ENCODE measurements at places on chromosomes 12 and 14.

DNA sequence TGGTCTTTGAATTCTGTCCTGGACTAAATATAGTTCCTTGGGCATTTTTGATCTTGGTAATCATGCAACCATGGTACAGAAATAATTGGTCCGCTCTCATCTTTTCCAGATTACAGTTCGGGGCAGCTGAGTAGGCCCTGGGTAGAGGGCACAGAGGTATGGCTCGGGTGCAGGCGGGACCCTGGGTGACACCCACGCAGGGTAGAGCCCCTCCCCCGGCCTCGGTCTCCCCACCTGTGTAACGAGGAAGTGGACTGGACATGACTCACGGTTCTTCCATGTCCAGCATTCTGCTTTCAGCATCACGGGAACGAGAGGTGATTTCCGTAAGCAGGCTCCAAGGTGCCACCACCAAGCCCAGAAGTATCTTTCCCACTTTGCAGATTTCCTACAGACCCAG is 91.0 kb upstream of the DIO3 start:
- DNase-seq = no peak

DNA sequence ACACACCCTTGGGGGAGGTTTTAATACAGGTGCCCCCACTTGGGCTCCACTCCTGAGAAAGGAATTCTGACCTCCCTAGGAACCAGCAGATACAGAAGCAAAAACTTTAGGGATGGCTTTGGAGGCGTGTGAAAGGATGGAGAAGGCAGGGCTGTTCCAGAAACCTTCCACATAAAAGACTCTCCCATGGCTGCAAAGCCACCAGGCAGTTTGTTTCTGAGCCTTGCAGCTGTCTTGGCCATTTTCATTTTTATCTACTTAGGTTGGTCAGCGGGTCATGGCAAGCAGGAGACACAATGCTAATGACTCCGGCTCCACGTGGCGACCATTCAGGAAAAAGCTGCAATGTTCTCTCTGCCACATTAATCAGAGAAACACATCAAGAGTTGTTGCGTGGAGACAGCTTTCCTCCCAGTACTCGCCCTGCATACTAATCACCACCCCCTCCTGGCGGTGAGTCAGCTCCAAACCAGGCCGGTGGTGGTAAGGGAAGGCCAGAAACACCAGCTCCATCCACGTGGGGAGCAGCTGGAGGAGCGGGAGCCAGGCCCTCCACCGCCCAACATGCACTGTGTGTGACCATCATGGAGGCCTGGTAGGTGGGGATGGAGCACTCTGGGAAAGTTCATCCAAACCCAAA is 30.9 kb upstream of the IRF2BPL start:
- no peak for DNase-seq

DNA sequence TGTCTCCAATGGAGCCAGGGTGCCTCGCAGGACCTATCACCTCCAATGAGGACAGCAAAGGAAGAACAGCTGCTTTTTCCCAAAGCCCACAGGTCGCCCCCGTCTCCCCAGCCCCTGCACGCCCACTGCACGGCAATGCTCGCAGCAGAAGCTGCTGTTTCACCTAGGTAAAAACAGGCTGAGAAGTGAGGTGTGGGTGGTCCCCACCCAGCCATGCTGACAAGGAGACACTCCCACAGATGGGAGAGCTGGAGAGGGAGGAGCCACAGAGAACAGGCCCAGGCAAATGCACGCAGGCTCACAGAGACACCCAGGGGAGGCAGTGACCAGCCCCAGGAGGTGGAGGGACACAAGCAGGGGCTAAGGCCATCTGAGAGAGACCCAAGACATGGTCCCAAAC is 10.4 kb downstream of the CFAP73 start:
- DNase-seq = no peak

- peak; percentile 92 for DNase-seq
These were observed 73.8 kb downstream of the SYNE3 start for GRCh38 chr14:95442633-95443021.

DNA sequence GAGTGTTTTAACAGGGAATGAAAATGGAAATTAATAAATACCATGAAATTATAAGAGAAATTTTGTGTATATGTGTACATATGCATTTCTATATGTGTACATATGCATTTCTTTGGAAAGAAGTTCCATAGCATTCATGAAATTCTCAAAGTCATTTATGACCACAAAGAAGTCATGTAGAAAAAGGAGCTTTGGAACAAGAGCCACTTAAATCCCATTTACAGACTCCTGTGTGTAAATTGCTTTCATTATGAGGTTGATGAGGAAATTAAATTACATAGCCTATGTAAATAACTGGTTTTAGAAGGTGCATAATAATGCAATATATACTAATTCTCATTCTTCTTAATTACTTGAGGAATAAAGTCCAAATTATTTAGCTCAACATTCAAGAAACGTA is 450.5 kb upstream of the SYT1 start:
- DNase-seq = no peak

GRCh38 chr12:93937812-93938211 is 210.6 kb upstream of the PLXNC1 start:
- DNase-seq = no peak

DNA sequence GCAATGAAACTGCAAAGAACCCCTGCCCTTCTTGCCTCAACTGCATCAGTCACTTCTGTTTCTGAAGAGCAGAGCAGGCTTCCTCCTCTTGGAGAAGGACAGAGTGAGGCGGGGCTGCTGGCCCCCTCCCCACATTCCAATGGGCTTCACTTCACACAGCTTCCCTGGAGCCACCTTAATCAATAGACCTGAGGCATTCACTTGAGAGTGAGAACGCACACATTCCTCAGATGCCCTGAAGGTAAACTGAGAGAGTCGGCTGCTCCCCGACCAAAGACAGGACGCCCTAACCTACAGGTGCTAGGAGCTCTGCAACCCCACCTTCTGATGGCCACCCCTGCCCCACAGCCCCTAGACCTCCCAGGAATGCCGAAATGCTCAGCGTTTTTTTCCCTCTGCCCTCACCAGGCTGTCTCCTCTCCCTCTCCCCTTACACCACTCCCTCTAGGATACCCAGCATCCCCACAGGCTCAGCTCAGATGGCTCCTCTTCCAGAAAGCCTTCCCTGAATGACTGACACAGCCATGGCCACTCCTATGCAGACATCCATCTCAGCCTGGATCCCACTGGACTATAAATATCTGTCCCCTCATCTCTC is 31.1 kb downstream of the SYNE3 start:
- DNase-seq = no peak

GRCh38 chr12:115222220-115222619 is 538.2 kb upstream of the TBX3 start:
- no peak for DNase-seq

- DNase-seq = no peak
These were observed 23.2 kb upstream of the RIN3 start for GRCh38 chr14:92490239-92490959.

- no peak for DNase-seq
These were observed 34.9 kb downstream of the ETV6 start for GRCh38 chr12:11684393-11684792.

GRCh38 chr14:95935228-95935822 is 58.7 kb downstream of the TUNAR start:
- DNase-seq = no peak

DNA sequence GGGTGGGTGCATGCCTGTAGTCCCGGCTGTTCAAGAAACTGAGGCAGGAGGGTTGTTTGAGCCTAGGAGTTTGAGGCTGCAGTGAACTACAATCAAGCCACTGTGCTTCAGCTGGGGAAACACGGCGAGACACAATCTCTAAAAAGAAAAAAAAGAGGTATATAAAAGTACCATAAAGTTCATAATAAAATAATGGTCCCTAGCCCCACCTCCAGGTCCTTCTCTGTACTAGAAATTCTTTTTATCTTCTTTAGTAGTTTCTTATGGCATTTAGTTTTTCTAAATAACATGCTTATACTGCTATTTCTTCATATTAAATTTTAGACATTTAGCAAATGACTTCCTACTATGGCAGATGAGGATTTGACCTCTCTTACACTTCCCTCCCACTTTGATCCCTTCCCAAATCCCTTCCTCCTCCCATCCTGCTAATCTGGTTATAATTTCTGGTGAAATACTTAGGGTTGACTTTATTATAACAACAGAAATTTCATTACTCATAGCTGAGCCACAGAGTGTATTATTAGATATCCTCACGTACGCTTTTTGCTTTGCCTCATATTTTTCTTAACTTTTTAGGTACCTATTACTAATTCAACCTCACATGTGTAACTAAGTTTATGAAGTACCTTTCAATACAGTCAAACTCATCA is 94.7 kb downstream of the SLC41A2 start:
- DNase-seq = no peak

DNA sequence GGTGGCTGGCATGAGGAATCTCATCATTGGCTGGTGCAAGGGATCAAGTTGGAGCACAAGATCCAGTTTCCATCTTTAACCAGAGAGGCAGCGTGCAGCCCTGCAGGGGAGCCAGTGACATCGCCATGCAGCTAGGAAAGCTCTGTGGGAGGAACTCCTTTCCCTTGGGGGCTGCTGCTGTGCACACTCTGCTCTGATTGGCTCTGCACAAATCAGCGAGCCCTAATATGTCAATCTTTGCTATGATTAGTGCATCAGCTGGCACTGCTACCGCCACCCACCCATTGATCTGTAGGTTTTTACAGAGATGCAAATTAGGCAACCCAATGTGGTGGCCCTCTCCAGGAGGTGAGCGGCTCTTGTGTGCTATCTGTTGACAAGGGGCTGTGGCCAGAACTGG is 262.6 kb downstream of the PCNX1 start:
- no peak for DNase-seq

All from aorta (tissue), 5 donors.